ENCODE measurements at places on chromosomes 7 and 10.
A peak's percentile ranks its signal among the peaks of the same experiment; 100 is the strongest.

DNA sequence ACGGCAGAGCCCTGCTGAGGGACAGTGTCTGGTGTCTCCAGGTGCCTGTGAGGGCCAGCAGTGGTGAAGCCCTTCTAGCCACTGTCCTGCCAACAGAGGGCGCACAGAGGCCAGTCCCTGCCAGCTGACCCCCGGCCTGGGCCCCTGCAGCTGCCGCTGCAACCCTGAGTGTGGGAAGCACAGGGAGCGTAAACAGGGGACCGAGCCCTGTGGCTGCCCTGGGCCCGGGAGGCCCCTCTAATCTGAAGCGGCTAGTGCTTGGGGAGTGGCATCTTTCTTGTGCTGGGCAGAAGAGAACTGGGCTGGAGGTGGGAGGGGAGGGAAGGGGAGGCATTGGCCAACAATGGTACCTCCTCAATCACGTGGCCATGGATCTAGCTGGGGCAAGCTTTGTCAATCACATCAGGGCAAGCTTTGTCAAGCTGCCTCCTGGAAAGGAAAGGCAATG lies 34.6 kb downstream of the TRIM8 start:
- peak; percentile 39 for DNase-seq

DNA sequence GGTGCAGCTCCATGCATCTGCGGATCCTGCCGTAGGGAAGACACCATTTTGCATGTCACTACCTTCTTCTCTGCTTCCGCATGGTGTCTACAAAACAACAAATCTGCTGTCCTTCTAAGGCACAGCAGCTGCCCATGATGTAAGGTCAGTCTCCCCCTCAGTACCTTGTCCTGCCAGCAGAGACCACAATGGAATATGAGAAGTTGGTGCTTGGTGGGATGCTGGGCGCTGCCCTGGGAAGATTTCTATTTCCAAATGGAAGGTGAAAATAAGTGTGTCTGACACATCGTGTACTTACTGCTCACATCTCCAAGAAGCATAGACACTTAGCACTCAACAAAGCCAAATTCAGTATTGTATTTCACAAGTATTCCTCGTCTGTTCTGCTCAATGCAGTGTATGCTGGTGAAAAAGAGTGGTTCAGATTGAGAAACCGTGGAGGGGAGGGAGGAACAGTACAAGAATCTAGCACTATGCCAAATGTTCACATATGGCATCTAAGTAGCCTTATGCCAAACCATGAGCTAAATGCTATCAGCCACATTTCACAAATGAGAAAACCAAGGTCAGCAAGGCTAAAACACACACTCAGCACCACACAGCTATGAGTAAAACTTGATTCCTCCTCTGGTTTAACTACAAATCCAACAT lies 95.0 kb downstream of the GRB10 start:
- no peak for DNase-seq

DNA sequence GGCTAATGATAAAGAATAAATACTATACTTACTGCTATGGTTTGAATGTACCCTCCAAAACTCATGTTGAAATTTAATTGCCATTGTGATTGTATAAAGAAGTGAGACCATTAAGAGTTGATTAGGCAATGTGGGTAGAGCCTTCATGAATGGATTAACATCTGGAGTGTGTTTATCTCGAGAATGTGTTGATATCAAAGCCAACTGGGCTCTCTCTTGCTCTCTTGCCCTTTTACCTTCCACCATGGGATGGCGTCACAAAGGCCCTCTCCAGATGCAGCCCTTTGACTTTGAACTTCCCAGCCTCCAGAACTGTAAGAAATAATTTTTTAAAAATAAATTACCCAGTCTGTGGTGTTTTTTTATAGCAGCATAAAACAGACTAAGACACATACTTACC lies 50.1 kb upstream of the GHITM start:
- DNase-seq, result no peak

- DNase-seq, result no peak
Measured at GRCh38 chr10:99983280-99983988, 26.3 kb downstream of the DNMBP start.

DNA sequence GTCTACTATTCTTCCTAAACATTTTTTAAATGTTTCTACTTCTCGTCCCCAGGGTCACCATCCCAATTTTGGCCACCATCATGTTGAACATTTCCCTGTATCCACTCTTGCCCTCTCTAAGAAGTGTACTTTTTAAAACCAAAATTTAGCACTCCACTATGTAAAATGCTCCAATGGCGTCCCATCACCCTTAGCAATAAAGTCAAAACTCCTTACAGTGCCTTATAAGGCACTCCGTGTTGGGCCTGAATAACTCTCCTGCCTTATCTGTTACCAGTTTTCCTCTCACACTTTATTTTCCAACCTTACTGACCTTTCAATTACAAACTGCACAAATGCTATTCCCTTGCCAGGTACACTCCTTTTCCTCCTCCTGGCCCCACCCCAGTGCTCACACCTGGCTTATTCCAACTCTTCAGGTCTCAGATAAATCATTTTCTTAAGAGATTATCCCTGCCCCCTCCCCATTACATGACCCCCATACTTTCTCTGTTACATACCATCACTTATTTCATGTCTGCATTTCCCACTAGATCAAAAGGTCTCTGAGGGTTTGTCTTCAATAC lies 1.3 kb downstream of the TMEM168 start:
- DNase-seq, result no peak

DNA sequence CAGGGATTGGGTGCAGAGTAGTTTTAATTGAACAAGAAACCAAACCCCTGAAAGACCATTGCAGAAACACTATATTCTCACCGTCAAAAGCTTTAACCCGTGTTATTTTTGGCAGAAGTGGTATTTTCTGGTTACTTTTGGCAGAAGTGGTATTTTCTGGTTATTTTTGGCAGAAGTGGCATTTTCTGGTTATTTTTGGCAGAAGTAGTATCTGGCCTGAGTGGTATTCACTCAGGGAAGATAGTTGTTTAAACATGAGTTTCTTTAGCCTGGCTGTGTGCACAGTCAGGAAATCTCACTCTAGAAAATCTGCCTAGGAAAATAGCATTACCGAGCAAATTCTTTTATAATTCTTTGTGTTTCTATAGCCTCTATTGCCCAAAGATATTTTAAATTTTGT lies 322.7 kb downstream of the GFRA1 start:
- no peak for DNase-seq

DNA sequence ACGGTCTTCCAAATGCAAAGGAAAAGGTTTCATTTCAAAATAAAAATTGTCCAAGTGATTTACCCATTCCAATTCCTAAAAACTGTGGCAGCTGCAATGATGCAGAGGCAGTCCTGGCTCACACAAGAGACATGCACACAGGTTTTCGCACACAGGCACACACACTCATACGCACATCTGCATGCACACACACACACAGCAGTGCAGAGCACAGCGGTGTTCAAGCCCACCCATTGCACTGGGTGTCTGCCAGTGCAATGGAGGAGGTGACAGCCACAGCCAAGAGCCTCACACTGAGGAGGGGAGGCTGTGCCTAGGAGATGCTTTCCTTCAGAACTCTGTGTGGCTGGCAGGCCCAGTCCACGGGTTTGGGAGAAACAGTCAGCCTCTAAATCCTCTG lies 123.7 kb downstream of the SLIT1 start:
- DNase-seq, result no peak

GRCh38 chr7:130299866-130300265 lies 6.9 kb downstream of the CPA4 start:
- no peak for DNase-seq

Data from activated CD4-positive, alpha-beta T cell treated with anti-CD3 and anti-CD28 coated beads, Interleukin-2, Interleukin-6, amounts not matched to agents 100 ng/mL and 50 ng/mL, durations not matched to agents 16 hours and 8 hours (primary cell).